ENCODE measurements at places on chromosomes 7 and 10. TPM values are rescaled to one million over a fixed set of nuclear protein-coding genes. Genes with fewer than 3 reads are reported as not detected.

DNA sequence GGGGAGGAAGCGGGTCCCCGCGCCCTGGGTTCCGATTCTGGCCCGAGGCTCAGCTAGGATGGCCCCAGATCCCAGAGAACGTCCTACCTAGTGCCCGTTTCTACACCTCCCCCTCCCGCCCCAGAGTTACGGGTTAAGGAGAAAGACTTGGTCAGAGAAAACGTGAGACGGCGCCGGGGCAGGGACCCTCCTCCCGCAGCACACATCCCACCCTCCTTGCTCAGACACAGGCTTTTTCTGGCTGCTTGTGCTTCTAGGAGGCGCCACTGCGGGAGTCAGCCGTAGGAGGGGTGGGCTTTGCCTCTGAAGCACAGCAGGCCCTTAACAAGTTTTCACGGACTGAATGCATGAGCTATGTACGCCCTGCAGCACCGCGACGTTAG, 104.9 kb upstream of the LEP start:
- H3K27me3 ChIP-seq, result peaks cover 40% of the 10 kb centered on the region
- H3K36me3 ChIP-seq, result no peaks in the 10 kb centered on the region
- H3K27ac ChIP-seq, result no peak overlapping the region
- peaks cover 5% of the 10 kb centered on the region for H3K4me1 ChIP-seq
- DNase-seq, result no peak
- H3K4me3 ChIP-seq, result peak overlapping the region; percentile 43

GRCh38 chr10:33249659-33250345, 84.7 kb downstream of the NRP1 start:
- no peaks in the 10 kb centered on the region for H3K27me3 ChIP-seq
- H3K4me1 ChIP-seq, result no peaks in the 10 kb centered on the region
- DNase-seq, result no peak
- no peak overlapping the region for H3K4me3 ChIP-seq
- H3K36me3 ChIP-seq, result no peaks in the 10 kb centered on the region

- peak; percentile 45 for DNase-seq
- no peaks in the 10 kb centered on the region for H3K27me3 ChIP-seq
- H3K36me3 ChIP-seq, result no peaks in the 10 kb centered on the region
- H3K4me1 ChIP-seq, result peaks cover 3% of the 10 kb centered on the region
- peak overlapping the region; percentile 93 for H3K27ac ChIP-seq
- H3K4me3 ChIP-seq, result no peak overlapping the region
Observed at GRCh38 chr10:61904733-61905725, 3.5 kb downstream of the ARID5B start.

DNA sequence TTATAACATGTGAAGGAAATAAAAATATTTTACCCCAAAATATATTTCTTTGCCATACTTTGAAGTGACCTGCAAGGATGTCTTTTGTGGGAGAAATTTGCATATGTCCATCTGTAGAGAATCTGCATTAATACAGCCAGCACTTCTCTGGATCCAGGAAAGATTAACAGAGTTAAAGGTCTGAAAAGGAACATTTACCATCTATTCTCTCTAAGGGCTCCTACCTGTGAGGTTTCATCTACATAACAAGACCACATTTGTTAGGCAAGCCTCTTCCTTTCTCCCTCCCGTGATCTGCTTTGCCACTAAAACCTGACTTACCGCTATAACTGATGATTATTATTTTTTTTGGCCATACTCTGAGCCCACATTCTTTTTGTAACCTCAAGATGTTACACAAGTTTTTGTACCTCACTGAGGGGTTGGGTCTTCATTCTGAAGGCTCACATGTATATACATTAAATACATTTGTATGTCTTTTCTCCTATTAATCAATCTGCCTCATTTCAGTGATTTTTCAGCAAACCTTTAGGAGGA, 129.4 kb downstream of the AKR1D1 start:
- DNase-seq, result no peak
- no peaks in the 10 kb centered on the region for H3K27me3 ChIP-seq
- H3K4me3 ChIP-seq, result no peak overlapping the region
- no peaks in the 10 kb centered on the region for H3K36me3 ChIP-seq

- no peak overlapping the region for H3K27ac ChIP-seq
- no peak overlapping the region for H3K4me3 ChIP-seq
- no peaks in the 10 kb centered on the region for H3K36me3 ChIP-seq
- H3K27me3 ChIP-seq, result no peaks in the 10 kb centered on the region
Observed at GRCh38 chr10:84098667-84099066, 40.6 kb upstream of the GHITM start.

DNA sequence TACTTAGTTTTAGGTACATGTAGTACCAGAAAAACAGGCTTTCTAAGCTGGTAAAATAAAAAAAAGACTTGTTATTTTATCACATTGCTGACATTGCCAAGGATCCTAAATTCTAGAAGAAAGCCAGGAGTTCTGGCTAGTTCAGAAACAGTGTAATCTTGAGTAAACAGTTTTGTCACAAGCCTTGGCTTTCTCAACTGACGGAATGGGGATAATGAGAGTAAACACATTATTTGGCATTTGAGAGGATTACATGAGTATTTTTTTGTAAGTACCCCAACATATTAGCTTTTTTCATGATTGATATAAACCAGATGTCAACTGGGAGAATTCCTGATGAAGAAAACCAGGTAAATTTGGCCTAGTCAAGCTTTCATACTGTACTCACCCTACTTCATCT, 269.8 kb downstream of the SORCS1 start:
- no peak overlapping the region for H3K4me3 ChIP-seq
- no peaks in the 10 kb centered on the region for H3K4me1 ChIP-seq
- DNase-seq, result no peak
- no peak overlapping the region for H3K27ac ChIP-seq

DNA sequence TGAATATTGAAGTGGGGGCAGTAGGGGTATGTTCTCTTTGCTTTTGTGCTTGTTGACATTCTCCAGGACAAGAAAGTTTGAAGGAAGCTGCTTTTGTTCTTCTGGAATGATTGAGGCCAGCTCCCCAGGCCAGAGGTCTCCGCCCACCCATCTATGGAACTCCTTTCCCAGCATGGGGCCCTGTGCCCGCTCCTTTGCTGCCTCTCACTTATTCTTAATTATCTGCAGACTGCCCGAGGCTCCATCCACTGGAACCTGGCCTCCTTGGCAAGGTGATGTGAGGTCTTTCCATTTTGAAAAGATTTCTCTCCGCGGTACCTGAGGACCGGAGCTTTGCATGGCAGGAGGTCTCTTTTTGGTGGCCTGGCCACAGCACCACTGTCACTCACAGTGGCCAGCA, 39.3 kb upstream of the MKI67 start:
- H3K4me1 ChIP-seq, result no peaks in the 10 kb centered on the region
- no peak for DNase-seq
- no peaks in the 10 kb centered on the region for H3K27me3 ChIP-seq
- no peak overlapping the region for H3K27ac ChIP-seq
- no peaks in the 10 kb centered on the region for H3K36me3 ChIP-seq

DNA sequence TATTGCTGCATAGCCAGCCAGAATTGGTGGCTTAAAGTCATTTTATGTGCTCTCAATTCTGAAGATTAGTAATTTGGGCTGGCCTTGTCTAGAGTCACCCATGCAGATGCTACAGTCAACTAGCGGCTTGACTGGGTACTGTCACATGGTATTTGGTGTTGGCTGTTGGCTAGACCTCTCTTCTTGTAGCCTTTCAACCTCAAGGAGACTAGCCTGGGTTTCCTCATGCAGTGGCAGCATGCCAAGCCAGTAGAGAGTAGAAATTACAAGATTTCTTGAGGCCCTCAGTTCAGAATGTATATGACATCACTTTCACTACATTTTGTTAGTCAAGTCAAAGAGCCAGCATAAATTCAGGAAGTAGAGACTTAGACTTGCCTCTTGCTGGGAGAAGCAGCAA, 3.7 kb upstream of the ZNF800 start:
- no peak overlapping the region for H3K4me3 ChIP-seq
- no peaks in the 10 kb centered on the region for H3K4me1 ChIP-seq
- DNase-seq, result no peak
- no peaks in the 10 kb centered on the region for H3K27me3 ChIP-seq
- no peaks in the 10 kb centered on the region for H3K36me3 ChIP-seq

DNA sequence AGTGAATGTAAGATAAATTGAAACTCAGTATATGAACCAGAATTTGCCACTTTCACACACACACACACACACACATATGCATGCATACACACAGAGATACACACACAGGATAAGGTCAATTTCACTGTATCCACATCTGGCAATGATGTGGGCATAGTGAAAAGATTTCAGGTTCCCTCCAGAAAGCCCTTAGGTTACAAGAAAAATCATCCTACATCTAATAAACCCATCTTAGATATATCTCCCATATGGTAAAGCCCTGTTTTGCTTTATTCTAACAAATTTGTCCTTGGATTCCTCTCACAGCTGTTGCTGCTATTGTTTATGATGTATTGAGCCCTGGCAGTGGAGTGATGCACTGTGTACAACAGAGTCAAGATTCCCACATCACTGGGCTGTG, 27.9 kb upstream of the DLX6 start:
- no peaks in the 10 kb centered on the region for H3K4me1 ChIP-seq
- no peak for DNase-seq
- no peaks in the 10 kb centered on the region for H3K36me3 ChIP-seq
- no peak overlapping the region for H3K4me3 ChIP-seq
- H3K27me3 ChIP-seq, result no peaks in the 10 kb centered on the region
- no peak overlapping the region for H3K27ac ChIP-seq

The TMEM225B gene
- not detected for total RNA-seq

The FXYD4 gene
- not detected for total RNA-seq

The GPR22 gene
- not detected for total RNA-seq

The TNPO3 gene
- 36.8 TPM for total RNA-seq

The SLC18A3 gene
- not detected for total RNA-seq

Data from colonic mucosa (tissue), 4 donors.